ENCODE measurements at places on chromosomes 2 and 18.

DNA sequence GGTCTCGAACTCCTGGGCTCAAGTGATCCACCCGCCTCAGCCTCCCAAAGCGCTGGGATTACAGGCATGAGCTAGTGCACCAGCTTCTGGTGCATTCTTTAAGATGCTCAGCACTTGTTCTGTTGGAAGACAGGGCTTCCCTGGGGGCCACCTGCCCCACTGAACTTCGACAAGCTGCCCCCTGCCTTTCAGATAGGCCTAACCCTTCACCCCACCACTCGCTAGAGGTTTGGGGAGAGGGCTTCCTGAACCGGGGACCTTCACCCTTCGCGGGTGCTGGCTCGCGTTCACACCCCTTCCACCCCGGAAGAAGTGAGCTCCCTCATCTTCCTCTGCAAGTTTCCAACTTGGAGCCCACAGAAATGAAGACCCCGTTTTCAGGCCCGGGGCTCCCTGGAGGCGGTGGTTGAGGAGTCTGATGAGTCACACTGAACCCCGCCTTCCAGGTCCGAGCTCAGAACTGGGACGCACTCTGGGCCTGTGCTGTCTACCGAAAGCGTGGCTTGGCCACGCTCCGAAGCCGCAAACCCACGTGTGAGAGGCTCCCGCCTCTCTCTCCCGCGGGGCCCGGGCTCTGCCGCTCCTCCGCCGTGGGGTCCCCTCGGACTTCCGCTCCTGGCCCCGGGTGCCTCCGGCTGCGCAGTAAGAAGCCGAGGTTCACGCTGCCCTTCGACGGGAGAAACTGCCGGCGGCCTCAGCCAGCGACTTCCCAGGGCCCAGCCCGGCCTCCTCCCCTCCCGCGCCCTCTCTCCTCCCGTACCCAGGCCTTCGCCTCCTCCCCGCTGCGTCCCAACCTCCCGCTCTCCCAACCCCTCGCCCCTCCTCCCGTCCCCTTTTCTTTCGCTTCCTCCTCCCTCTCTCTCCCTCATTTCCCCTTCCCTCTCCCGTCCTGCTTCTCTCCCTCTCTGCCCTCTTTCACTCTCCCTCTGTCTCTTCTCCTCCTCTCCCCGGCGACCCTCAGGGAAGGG lies 47.5 kb upstream of the SP3 start:
- no peak for DNase-seq

DNA sequence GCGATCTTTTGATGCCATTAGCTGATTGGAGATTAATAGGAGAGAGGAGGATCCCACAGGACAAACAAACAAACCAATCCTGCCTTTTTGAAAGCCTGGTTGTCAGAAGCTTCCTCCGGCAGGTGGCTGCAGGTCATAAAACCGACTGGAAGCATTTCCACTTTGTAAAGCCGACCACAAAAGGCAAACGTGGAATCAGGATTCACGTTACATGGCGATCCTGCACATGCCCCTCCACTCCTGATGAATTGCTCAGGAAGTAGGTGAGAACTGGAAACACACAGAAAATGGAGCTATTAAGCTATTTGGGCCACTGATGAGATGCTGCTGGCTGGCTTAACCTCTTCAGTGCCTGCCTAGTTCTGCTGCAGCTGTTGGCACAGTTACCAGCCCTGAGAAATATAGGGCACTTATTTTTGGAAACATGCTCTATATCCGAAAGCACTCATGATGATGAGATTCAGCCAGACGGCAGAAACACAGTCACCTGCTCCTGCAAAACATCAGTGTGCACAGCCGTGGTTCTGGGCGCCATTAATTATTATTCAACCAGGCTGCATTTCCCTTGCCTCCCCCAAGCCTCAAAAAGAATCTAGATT lies 110.3 kb upstream of the ST6GAL2 start:
- DNase-seq, result no peak

DNA sequence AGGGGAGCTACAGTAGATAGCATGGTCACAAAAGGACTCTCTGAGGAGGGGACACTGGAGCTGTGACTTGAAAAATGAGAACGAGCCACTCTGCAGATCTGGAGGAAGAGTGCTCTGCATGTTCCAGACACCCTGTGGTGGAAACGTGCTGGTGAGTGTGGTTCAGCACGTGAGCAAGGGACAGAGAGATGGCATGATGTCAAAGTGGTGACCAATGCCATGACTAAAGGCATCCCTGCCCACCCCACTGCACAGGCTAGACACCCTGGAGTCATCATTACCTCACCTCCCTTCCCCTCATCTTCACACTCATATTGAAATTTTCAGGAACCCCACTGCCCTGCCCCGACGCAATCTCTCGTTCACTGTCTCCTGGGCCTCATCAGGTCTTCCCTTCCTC lies 56.5 kb downstream of the SLC4A5 start:
- DNase-seq, result no peak

DNA sequence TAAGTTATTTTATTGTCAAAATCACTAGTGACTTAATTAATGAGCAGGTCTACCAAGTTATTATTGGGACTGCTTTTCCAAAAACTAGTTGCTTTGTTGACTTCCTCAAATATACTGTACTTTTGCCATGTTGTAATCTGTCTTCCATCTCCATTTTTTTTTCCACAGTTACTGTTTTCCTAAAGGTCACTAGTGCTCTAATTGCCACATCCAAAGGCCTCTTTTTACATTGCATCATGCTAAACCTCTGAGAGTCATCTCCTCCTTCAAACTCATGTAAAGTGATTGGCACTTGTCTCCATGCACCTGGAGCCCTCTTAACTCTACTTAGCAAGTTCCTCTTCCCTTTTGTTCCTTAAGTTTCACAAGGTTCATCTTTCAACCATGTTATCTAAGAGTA lies 11.8 kb downstream of the PMAIP1 start:
- DNase-seq, result no peak

GRCh38 chr18:67464499-67464898 lies 52.0 kb downstream of the DSEL start:
- no peak for DNase-seq

DNA sequence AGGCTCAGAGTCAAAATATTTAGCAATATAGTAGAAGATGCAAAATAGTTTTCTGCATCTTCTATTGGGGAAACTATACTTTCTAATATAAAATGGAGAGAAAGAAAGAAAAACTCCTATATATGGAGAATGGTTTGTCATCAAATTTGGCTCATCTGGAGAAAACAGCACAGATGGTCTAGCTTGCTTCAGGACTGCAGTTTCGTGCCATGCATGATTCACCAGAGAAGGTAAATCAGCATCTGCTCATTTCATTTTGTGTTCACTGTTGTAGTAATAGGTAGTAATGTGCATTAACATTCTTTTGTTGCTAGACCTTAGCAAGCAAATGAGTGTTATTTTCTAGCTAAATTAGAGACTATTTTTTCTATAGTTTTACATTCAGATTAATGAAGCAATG lies 179.0 kb downstream of the ASXL3 start:
- DNase-seq, result peak; percentile 48

DNA sequence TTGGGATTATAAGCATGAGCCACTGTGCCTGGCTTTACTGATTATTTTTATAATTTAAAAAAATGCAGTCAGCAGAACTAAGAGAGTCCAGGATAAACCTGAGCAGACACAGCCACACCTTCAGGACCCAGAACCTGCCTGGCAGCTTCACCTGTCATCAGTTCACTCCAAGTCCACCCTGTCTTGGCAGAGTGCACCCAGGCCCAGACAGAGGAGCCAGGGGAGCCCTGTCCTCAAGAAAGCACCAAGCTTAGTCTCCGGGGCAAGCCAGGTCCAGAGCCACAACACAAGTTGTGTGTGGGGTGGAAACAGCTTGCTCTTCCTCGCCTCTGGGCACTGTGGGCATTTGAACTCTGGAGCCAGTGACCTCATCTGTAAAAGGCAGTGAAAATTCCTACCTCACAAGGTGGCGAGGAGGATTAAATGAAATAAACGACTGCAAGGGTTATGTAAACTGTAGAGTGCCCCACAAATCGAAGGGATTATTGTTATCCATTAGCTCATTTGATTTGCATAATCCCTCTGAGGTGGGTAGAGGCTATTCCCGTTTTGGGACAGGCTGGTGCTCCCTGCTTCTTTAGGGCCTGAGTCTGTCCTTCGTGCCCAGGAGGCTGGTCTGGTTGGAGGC lies 24.7 kb downstream of the MYCN start:
- no peak for DNase-seq

DNA sequence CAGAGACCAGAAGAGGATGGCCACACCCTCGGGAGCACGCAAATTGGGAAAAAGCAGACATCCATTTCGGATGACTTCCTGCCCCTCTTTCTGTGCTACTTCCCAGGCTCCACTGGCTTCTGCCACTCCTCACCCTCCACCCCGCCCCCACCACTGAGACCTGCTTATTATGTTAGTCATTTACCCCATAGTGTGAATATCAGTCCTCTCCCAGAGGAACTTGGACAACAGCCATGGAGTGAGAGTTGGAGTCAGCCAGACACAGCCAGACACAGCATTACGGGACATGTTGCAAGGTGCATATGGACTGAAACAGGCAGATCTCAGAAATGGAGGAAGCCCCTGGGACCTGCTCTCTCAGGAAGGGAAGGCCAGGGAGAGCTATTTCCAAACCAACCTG lies 51.8 kb downstream of the CTIF start:
- peak; percentile 86 for DNase-seq

DNA sequence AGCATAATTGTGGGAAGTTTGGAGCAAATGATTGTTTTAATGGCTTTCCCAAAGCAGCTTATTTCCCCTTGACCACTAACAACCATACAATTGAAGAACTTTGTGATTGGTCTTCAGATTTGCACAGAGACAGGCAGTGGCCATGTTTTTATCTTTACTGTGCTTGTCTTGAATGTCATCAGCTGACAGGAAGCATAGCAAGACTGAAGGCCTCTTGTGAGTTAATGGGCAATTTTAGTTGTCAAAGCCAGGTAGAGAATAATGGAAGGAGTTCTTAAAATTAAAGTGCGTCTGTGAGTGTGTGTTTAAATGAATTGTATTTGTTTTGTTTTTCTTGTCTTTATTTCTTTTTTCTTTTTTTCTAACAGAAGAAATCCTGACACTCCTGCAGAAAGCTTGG lies 809.9 kb downstream of the TSN start:
- DNase-seq, result no peak
